Stimulated activated CD8-positive, alpha-beta memory T cell treated with anti-CD3 and anti-CD28 coated beads, Interleukin-7, amount 100 ng/mL, for 48 hours (primary cell): ENCODE measurements at places on chromosomes 12 and 14.

DNA sequence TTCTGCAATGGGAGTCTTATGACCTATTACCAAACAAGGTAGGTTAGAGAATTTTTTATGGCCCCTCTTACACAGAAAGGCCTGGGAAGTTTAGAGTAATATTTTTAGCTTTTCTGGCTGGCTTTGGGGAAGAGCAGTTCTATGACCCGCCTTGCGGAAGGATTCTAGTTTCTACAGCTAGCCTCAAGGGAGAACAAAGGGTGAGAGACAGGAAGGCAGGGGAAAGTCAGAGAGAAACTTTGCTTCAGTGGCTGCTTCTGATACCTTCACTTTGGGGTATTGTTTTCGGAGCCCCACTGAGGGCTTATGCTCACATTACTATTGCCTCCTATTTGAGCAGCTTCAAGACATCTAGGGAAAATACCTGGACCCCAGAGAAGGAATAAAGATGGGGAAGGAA, 80.7 kb upstream of the NUDT4 start:
- DNase-seq: no peak

DNA sequence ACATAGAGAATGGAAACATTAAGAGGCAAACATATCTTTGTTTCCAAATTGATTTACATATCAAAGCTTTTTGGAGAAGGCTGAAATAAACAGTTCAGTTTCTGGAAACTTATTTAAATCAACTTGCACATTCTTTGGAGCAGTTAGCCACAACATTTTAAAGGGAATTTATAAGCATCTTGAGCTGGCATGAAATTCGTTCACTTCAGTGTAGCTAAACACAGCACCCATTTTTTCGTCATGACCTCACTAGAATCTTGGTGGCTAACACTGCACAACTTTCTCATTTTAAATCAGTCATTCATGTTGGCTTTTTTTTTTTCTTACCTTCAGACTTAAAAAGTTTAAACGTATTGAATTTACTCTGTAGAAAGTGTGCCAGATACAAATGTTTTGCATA, 1139.9 kb upstream of the FLRT2 start:
- no peak for DNase-seq

- no peak for DNase-seq
Observed at GRCh38 chr14:62711351-62712023, 333.8 kb downstream of the KCNH5 start.

GRCh38 chr12:3416159-3416558, 74.8 kb upstream of the PRMT8 start:
- no peak for DNase-seq

- DNase-seq: no peak
Observed at GRCh38 chr12:47020211-47020821, 59.1 kb upstream of the PCED1B start.

DNA sequence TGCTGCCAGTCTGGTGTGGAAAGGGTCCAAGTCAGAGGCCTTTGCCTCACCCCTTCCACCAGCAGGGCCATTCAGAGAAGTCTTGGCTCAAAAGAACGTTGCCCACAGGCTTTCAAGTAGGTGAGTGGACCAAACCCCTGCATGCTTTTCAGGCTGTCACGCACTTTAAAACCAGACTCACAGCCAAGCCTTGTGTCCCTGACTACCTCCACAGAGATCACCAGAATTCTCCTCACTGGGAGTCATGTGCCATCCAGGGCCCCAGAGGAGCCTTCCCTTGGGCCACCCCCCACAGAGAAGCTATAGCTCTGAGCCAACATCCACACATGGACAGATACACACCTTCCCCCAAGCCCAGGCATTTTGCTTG, 283.1 kb downstream of the DPF3 start:
- DNase-seq: no peak

GRCh38 chr12:51320695-51321320, 3.2 kb downstream of the BIN2 start:
- DNase-seq: no peak

DNA sequence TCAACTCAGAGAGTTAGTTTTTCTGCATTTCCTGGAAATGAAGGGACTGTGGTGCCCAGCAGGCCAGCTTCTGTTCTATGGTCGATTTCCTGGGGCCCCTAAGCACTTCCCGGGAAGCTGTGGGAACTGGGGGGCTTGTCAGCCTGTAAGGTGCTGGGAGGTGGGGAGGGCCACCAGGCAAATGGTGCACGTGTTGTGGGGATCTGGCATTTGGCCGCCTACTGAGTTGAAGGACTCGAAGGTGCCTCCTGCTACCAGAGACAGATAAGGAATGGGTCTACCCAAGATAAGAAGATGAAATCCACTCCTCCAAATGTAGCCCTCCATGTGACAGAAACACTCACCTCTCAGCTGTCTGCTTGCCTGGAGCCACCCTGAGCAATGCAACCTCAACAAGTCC, 341.7 kb downstream of the DPF3 start:
- no peak for DNase-seq

DNA sequence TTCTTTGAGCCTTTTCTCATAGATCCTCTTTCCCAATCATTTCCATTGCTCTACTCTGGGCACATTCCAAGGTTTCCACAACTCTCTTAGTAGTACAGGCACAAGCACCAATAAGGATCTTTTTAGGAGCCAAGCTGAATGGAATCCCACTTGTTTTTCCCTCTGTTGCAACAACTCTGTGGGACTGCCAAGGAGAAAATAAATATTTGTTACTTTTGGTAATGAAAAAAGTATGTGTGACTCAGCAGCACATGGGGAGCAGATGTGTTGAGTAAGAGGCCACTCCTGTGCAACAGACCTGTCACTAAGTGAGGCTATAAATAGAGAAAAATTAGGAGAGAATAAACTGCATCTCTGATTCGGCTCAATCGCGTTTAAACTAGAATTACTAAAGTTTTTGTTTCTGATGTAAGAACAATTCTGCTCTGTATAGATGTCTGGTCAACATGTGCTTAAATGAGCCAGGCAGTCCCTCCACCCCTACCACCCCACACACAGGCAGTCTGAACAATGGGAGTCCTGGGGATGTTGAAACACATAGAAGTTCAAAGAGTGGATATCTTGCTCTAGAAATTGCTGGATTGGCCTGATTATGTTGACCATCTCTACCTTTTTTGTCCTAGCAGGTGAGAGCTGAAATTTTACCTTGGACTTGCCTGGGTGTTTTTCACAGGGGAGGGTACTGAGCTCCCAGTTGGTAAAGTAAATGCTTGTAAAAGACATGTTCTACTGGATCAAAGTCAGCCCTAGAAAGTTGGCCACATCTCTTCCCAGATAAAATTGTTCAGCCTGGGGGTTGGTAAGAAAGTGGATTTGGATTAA, 244.3 kb upstream of the NOVA1 start:
- DNase-seq: no peak

DNA sequence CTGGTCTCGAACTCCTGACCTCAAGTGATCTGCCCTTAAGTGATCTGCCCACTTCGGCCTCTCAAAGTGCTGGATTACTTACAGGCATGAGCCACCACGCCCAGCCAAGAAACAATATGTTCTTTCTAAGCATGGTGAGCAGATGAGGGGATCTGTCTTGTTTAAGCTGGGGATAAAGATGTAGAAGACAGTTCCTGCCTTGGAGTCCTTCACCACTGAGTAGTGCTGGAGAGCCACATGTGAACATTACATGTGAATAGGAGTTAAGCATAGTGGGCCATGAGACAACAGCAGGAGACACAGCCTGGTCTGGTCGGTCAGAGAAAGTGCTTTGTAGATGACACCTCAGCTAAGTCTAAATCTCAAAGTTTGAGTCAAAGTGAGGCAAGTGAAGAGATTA, 26.0 kb downstream of the TMBIM6 start:
- no peak for DNase-seq

DNA sequence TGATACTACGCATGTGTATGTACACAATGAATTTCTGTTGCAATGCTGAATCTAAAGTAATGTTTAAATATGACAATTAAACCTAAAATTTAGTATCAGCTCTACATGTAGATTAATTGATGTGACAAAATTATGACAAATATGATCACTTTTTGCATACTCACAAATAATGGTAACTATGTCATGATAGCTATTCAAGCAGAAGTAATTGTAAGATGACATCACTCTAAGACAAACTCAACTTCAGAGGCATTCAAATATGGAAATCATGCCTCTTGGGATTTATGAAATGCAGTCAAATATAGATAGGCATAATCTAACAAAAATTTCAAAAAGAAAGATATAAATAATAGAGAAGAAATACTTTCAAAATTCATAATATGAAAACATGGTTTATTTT, 571.7 kb upstream of the LRFN5 start:
- DNase-seq: no peak

DNA sequence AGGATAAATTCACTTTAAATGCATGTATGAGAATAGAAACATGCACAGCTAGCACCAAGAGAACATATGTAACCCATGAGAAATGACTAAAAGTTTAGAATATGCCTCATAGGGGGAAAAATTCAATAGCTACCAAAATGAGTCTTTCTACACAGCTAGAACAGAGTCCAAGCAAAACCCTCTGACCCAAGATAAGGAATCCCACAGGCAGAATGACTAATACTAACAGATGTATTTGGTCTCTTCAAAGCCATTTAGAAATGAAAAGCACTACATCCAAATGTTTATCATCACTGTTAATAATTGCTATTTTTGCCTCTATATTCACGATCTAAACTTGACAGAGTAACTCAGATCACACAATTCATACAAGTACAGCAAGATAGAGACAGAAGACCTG, 44.0 kb downstream of the KICS2 start:
- DNase-seq: no peak

GRCh38 chr12:111143271-111143670, 222.9 kb upstream of the MYL2 start:
- DNase-seq: no peak
